ENCODE measurements at places on chromosomes 5 and 9.

- DNase-seq: no peak
Measured at GRCh38 chr9:9091387-9091786, 1291.8 kb upstream of the DMAC1 start.

DNA sequence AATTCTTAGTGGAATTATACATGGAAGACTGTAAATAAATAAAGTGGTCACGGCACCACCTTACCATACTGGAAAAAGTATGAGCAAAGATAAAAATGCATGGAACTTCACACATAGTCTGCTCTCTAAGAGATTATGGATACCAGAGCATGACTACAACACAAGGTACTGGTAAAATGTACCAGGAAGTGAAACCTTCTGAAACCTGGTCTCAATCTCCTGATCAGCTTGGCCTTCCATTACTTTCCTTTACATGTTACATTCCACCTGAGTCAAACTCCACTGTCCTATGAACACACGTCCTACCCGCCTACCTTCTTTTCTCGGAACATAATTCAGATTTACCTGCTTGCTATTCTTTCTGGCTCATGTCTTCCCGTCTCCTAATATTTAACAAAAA lies 15.9 kb downstream of the PTAR1 start:
- no peak for DNase-seq

DNA sequence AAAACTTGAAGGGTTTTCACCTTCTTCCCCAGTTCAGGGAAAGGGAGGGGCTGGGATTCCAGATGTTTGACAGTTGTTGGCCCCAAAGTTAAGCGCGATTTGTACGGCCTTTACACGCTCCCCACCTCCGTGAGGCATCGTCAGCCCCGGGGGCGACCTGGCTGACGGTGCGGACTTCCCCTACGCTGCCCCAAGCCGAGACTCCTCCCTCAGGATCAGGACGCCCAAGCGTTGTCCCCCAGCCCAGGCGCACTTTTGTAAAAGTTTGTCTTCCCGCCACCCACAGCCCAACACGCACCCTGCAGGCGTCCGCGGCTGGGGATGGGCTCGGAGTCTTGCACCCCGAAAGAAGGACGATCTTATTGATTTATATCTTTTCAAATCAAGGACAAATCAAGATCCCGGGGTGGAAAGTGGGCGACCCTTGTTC lies 713 bp downstream of the MOB3B start:
- peak; percentile 85 for DNase-seq

- no peak for DNase-seq
Measured at GRCh38 chr9:95197692-95198271, 119.7 kb downstream of the FANCC start.

DNA sequence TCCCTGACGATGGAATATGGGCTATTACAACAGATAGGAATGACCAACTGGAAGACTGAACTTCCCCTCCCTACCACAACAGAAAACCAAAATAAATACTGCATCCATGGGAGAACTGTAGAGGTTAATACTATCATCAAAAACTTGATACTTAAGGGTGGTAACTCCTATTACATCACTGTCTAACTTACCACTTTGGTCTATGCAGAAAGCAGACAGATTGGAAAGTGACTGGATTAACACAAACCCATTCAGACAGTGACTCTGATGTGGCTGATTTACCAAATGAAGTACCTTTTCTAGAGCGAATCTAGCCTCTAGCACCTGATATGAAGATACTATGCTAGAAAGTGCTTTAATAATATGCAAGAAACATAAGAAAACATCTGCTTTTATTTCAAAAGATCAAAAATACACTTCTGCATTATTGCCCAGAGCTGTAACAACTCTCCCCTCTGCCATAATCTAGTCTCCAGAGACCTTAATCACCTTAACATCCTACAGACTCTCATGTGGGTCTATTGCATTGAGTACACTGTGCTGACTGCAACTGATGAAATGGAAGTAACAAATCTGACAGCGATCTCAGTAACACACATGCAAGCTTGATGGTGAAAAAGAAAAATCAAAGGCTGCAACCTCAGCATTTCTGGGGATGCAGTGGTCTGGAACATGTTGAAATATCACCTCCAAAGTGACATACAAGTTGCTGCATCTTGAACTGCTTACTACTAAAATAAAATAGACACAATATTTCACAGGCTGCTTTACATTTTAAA lies 62.7 kb downstream of the EPB41L4A start:
- no peak for DNase-seq

GRCh38 chr5:60178101-60178500 lies 284.6 kb upstream of the PDE4D start:
- DNase-seq: no peak

DNA sequence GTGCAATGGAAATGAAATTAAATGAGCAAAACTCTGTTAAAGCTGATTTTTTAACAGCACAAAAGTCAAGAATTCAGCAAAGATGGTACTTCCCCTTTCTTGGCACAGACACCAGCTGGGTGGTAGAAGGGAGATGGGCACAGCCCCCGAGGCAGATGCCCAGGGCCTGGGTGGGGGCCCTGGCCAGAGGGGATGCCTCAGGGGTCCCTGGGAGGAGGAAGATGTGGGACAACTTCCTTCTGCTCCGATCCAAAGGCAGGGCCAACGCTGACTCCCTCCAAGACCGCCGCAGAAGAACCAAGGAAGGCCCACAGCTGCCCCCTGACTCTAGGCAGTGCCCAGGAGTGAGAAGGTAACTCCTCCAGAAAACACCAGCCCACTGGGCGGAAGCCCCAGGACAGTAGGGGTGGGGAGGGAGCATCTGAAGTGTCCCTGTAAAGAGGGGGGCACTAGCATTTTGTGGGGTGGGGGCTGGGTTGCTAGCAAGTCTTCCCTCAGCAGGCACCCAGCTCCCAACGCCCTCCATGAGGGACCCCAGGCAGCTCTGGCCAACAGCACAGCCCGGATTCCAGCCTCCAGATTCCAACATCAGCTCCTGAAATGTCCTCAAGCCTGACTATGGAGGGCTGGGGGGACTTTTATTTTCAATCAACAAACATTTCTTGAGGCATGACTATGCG lies 4.9 kb downstream of the NACC2 start:
- no peak for DNase-seq

GRCh38 chr9:106758911-106759310 lies 104.1 kb upstream of the ZNF462 start:
- no peak for DNase-seq

DNA sequence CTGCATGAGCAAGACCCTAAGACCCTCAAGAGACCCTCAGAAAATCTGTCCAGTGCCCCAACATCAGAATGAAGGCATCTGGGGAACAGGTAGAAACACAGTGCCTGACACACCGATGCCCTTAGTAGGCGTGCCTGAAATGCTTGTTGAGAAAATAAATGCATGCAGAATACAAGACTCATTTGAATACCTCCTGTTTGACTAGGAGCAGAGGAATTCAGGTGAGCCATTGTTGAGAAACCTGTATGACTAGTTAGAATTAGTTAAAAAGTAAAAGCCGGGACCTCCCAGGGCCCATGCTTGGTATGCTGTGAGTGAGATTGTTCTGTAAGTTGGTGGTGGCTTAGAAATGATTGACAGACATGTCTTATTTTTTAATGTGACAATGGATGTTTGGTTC lies 55.0 kb downstream of the WWC1 start:
- DNase-seq: peak; percentile 72

DNA sequence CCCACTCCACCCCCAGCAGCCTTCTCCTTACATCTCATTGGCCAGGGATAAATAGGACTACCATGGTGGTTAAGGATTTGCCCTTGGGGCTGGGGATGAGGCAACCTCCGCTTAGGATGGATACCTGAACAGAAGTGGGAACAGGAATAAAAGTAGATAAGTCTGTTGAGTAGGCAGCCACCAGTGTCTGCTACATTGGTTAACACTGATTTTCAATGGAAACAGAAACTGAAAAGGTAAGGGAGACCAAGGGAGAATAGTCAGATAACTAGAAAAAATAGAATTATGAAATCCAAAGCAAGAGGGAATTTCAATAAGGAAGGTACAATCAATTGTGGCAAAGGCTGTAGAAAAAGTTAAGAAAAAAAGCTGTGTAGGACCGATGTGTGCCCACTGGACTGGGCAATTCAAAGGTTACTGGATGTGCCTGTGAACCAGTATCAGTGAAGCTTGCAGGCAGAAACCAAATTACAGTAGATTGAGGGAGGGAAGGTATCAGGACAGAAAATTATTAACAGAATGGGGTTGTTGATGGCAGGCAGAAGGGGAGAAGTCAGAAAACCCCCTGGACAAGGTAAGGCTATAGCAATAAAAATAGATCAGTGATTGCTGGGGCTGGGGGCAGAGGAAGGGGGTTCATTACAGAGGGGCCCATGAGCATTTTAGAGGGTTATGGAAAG lies 48.7 kb downstream of the DNAJC21 start:
- DNase-seq: no peak

DNA sequence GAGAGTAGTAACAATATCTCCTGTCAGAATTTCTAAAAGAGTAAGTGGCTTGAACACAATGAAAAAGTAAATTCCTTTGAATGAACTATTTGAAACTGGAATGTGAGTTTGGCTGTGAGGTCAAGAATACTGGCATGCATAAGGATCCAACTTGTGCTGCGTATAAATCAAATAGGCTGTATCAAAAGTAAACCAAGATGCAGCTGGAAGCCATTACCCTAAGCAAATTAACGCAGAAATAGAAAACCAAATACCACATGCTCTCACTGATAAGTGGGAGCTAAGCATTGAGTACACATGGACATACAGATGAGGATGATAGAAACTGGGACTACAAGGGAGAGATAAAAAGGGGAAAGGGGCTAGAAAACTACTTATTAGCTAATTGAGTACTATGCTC lies 24.0 kb upstream of the SRFBP1 start:
- DNase-seq: no peak

DNA sequence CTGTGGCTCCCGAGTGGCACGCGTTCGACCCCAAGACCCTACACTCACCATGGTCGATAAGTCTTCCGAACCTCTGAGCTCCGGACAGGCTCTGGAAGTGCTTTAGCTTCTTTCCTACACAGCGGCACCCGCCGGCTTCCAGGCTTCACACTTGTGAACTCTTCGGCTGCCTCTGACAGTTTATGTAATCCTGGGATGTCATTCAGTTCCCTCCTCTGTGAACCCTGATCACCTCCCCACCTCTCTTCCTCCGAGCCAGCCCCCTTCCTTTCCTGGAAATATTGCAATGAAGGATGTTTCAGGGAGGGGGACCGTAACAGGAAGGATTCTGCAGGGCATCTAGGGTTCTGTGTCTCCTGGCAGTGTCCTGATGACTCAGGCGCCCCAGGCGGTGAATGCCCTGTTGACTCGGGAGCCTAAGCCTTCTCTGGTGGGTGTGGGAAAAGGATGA lies at the start of gene CD14:
CD14 (minus strand) TSS at position 155 of the 451 bp plus-strand sequence; CDS start at position 51, 104 bp downstream.
- DNase-seq: no peak

DNA sequence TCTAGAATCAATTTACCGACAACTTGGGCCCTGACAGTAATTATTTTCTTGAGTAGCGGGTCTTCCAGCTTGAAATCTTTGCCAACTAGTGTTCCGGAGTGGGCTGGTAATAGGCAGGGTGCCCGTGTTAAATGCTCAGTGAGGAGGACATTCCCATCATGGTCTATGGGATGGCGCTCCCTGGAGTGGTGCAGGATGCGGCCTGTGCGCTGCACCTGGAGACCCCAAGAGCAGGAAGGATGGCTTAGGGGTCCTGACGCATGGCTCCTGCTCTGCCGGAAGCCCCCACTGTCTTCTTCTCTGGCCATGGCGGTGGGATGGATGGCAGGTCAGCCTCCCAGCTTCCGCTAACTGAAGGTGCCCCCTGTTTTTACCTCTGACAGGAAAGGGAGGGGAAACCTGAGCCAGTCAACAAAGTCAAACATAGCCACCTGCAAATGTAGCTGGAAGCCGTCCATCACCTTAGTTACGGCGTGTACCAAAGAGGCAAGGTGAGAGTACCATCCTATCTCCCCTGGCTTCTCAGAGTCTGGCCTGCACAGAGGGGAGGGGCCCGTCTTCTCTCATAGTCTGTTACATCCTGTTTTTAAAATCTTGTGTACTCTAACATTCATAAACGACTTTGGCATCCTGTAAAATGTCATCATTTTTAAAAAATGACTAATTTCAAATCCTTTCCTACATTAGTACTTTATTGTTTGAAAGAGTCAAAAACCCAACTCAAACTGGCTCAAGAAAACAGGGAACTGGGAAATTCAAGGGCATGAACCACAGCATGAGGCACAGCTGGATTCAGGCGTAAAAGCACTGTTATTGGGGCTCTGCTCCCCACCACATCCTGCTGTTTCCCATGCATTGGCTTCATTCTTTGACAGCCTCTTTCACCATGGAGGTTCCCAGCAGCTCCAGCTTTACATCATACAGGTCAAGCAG lies 28.5 kb upstream of the UNC5A start:
- DNase-seq: peak; percentile 35

DNA sequence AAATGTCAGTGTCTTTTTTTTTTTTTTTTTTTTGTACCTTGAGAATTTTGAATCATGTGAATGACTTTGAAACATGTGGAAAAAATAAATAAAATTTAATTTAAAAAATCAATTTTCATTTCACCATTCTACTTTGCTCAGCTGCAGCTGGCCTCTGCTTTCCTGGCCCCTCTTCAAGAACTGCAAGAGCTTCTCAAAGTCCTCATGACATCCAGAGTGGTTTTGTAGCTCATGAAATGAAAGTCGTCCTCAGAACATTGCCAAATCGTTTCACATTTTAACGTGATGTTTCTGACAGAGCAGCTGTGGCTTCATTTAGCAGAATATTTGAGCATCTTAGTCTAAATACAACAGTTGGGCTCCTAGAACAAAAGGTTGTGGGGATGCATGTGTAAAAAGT lies 47.9 kb upstream of the TMEM215 start:
- DNase-seq: no peak

GRCh38 chr5:14247054-14247386 lies 103.9 kb downstream of the TRIO start:
- DNase-seq: no peak

DNA sequence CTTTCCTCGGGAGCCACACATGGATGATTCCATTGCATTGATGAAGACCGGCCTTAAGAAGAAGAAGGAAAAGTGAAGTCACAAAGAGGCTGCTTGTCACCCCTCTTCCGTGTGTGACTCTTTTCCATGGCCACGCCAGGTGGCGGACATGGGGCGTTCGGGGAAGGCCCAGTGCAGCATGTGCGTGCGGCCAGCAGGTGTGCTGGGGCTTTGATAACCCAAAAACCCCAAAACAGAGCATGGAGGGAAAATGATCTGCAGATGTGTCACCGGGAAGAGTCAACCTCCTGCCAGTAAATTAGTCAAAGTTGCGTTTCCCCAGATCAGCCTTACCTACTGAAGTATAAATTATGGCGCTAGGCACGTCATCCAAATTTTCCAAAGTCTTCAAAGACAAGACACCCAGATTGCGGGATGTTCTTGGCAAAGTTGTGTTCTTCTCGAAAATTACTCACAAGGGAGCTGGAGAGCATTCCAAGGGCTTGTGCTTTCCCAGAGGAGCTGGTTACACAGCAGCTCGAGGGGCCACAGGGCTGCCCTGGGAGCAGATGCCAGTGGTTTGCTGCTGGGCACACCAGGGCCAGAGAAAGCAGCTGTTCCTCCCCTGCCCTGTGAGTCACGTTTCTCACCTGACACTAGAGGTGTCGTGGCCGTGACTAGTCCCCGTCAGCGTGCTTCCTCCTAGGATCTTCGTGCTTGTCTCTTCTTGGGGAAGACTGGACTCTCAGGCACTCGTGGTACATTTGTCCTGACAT lies 53.9 kb downstream of the IRX2 start:
- DNase-seq: peak; percentile 55

GRCh38 chr5:83530193-83530592 lies 58.6 kb downstream of the VCAN start:
- no peak for DNase-seq
